Osteocyte (in vitro differentiated cells): ENCODE measurements at places on chromosomes 6 and 20. TPM values are rescaled to one million over a fixed set of nuclear protein-coding genes. Genes with fewer than 3 reads are reported as not detected.

DNA sequence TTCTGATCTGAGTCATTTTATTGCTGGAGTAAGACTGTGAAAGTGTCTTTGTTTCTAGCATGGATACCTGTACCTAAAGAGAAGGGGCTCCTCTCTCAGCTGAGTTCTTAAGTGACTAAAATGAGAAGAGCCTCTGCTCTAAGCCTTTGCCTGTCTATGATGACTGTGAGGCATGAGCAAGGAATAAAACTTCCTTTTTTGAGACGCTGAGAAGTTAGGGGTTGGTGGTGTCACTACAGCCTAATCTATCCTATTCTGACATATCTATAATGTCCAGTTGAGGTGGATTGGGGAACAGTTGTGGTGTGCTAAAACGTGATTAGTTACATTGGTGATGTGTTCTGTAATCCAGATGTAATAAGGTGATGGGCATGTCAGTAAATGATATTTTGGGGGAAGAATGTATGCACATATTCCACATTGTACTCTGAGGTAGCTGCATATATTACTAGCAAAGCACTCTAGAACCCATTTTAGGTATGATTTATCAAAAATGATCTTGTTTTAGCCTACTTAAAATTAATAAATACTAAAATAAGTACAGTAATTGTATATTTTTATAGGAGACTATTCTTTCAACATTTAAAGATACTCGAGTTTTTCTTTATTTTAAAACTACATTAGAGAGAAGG lies 18.1 kb downstream of the ADGRB3 start:
- DNase-seq: no peak
- H3K4me3 ChIP-seq: no peak overlapping the region
- H3K27ac ChIP-seq: no peak overlapping the region
- H3K36me3 ChIP-seq: peaks cover 3% of the 10 kb centered on the region
- H3K4me1 ChIP-seq: peaks cover 27% of the 10 kb centered on the region

DNA sequence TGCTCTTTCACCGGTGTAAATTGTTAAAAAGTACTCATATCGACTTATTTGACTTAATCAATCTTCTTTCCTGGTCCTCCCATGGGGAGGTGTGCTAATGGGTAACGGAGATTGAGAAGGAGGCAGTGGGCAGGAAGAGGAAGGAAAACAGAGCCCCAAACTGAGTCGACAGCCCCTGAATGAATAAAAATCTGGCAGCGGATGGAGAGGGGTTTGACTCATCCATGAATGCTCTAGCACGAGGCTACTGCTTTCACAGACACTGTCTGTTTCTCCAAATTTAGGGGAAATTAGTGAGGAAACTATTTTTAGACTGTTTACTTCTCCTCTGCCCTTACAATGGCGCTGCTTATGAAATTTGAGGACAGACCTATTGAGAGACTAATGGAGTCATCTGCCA lies 142.2 kb upstream of the ATXN1 start:
- H3K4me1 ChIP-seq: peaks cover 18% of the 10 kb centered on the region
- no peak overlapping the region for H3K4me3 ChIP-seq
- no peak for DNase-seq
- no peaks in the 10 kb centered on the region for H3K36me3 ChIP-seq
- H3K27ac ChIP-seq: no peak overlapping the region
- peaks cover 4% of the 10 kb centered on the region for H3K27me3 ChIP-seq

GMDS gene
- total RNA-seq: 30.7 and 30.9 TPM in 2 replicates

DNA sequence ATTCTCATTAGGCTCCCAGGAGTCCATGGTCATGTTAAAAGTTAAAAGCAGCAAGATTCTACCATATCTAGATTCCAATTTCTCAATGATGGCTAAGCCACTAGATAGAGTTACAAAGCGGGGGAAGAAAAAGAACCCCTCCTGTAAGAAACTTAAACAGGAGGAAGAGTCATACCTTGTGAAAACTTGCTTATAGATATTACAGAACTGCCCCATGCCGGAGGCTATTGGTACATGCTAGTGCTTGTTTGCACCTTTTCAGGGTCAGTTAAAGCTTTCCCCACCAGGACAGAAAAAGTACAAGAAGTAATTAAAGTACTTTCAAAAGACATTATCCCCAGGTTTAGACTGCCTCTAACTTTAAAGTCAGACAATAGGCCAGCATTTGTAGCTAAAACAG lies 15.5 kb upstream of the GSTA3 start:
- H3K27me3 ChIP-seq: no peaks in the 10 kb centered on the region
- peaks cover 6% of the 10 kb centered on the region for H3K4me1 ChIP-seq
- H3K27ac ChIP-seq: no peak overlapping the region

DNA sequence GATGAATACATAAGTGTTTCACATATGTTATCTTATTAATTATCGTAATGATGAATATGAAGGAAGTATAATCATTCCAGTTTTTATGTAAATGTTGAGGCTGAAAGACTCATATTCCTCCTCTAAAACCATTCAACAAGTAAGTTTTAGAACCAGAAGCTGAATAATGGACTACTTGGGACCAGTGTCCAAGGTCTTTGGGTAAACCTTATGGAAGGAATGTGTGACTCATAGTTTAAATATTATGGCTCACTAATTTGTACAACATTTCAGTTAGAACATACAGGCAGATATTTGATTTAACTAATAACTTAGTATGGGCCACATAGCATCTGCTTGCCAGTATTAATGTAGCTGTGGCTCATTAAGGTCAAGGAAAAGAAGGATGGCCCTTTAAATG lies 209.6 kb downstream of the TFAP2B start:
- H3K27me3 ChIP-seq: no peaks in the 10 kb centered on the region
- no peak overlapping the region for H3K4me3 ChIP-seq
- DNase-seq: no peak
- peak overlapping the region; percentile 77 for H3K27ac ChIP-seq

- H3K36me3 ChIP-seq: no peaks in the 10 kb centered on the region
- H3K27ac ChIP-seq: no peak overlapping the region
- H3K4me1 ChIP-seq: no peaks in the 10 kb centered on the region
These were observed 323.3 kb upstream of the NT5E start for GRCh38 chr6:85126485-85127167.

GRCh38 chr6:95091823-95092436 lies 485.4 kb upstream of the MANEA start:
- peaks cover 21% of the 10 kb centered on the region for H3K27me3 ChIP-seq
- no peaks in the 10 kb centered on the region for H3K36me3 ChIP-seq
- no peak for DNase-seq
- no peak overlapping the region for H3K4me3 ChIP-seq
- peaks cover 11% of the 10 kb centered on the region for H3K4me1 ChIP-seq

- no peak for DNase-seq
- peaks cover 2% of the 10 kb centered on the region for H3K36me3 ChIP-seq
- H3K4me1 ChIP-seq: peaks cover 58% of the 10 kb centered on the region
- H3K27ac ChIP-seq: peak overlapping the region; percentile 45
- no peak overlapping the region for H3K4me3 ChIP-seq
- no peaks in the 10 kb centered on the region for H3K27me3 ChIP-seq
These were observed 42.2 kb upstream of the STXBP5 start for GRCh38 chr6:147161974-147162495.

DNA sequence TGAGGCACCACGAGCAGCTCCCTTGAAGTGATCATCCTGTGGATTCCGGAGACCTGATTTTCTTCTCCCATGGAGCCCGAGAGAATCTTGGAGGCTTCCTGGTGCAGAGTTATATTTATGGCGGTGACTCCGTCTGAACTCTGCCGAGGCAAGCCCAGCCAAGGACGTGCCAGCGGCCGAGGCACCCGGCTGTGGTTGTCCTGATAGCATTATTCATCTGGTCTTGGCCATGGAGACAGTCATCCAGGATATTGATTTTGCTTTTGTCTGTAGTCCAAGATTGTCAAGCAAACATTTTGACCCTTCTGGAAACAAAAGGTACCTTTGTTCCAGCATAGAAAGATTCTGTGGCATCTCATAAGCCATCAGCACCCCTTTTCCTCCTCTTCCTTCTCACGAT lies 163.3 kb downstream of the SCML4 start:
- DNase-seq: no peak
- H3K27me3 ChIP-seq: peaks cover 2% of the 10 kb centered on the region
- H3K27ac ChIP-seq: no peak overlapping the region
- no peak overlapping the region for H3K4me3 ChIP-seq
- H3K4me1 ChIP-seq: peaks cover 72% of the 10 kb centered on the region

HRH3 gene
- not detected in 2 replicates for total RNA-seq

CDKN1A gene
- 161 and 201 TPM in 2 replicates for total RNA-seq

PPP2R5D gene
- total RNA-seq: 44.3 and 46.1 TPM in 2 replicates

DNA sequence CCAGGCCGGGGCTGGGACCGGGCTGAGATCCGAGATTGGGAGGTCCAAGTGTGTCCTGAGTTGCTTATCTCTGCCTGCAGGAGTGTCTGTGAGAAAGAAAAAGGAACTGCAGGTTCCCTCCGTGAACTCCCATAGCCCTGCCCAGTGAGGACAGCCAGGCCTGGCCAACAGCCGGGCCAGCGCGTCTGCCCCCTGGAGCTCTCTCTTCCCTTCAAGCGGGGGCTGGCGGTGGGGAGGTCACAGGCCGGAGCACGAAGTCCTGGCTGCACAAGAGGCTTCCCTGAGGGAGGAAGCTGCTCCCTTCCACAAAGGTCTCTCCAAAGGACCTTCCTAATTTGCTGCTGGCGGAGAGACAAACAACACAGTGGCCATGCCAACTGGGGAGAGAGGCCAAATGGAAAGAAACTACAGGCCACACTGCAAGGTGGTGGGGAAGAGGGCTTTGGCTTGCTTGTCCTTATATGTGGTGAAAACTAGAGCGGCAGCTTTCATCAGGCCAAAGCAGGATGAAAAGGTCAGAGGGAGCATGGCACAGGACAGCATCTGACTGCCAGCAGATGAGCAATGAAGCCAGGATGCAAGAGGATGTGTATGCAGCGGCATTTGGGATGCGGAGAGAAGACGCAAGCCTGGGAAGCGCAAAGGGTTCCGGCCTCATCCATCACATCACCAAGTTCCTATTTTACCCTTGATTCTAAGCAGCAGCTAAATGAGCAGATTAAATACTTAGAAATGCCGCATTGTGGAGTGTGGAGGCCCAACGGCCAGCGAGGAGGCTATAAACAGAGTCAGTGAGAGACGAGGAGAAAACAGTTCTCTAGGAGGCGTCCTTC lies 260.0 kb downstream of the ERMARD start:
- H3K4me1 ChIP-seq: no peaks in the 10 kb centered on the region
- H3K36me3 ChIP-seq: no peaks in the 10 kb centered on the region
- H3K27me3 ChIP-seq: peaks cover 4% of the 10 kb centered on the region
- no peak overlapping the region for H3K27ac ChIP-seq
- H3K4me3 ChIP-seq: no peak overlapping the region
- no peak for DNase-seq

DNA sequence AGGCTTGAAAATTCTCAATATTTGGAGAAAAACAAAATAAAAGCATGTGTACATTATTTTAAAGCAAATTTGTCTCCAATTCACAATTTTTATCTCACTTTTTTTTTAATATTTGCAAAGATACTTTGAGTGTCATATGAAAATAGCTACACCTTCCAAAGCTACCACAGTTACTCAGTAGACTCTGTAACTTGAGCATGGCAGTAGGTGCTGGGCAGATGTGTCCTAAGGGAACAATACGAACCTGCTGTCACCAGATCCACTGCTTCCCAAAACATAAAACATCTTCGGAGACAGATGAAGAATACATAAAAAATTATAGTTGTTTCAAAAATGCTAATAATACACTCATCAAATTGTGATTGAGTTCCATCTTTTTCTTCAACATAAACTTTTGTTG lies 10.6 kb downstream of the WDR27 start:
- no peaks in the 10 kb centered on the region for H3K27me3 ChIP-seq
- H3K4me3 ChIP-seq: no peak overlapping the region
- H3K4me1 ChIP-seq: peaks cover 2% of the 10 kb centered on the region
- peaks cover 28% of the 10 kb centered on the region for H3K36me3 ChIP-seq

DNA sequence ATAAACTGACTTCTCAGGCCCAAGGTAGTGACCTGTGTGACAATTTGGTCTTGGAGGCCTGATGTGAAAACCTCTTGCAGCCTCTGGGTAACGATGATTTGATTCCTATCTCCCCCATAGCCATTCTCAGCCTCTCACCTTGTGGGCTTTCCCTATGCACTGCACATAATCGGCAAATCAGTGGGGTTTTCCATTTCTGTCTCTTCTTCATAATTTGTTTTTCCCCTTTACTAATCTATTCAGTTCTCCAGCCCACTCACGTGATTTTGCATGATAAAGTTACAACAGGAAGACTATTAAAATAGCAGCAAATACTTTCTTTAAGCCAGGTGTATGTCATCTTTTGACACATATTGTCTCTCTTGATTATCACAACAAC lies 893.7 kb downstream of the TFAP2A start:
- H3K27me3 ChIP-seq: no peaks in the 10 kb centered on the region
- H3K4me3 ChIP-seq: no peak overlapping the region
- DNase-seq: no peak
- H3K4me1 ChIP-seq: peaks cover 35% of the 10 kb centered on the region
- peak overlapping the region; percentile 84 for H3K27ac ChIP-seq

DNA sequence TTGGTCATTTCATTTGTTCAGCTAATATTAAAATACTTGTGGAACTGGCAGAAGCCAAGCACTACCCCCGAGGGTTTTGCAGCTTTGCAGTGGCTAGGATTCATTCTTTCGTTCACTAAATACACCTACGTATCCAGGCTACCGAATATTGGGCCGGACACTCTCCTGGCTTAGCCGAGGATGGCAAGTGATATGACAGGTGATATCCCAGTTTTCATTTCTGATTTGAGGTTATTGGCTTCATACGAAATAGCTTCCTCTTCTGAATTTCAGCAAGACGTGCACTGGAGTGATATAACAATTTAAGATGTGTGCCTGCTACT lies 536 bp upstream of the MTFR2 start:
- peak overlapping the region; percentile 88 for H3K4me3 ChIP-seq
- H3K4me1 ChIP-seq: peaks cover 28% of the 10 kb centered on the region
- no peak for DNase-seq
- H3K36me3 ChIP-seq: no peaks in the 10 kb centered on the region

ARHGAP40 gene
- total RNA-seq: not detected in 2 replicates

DNA sequence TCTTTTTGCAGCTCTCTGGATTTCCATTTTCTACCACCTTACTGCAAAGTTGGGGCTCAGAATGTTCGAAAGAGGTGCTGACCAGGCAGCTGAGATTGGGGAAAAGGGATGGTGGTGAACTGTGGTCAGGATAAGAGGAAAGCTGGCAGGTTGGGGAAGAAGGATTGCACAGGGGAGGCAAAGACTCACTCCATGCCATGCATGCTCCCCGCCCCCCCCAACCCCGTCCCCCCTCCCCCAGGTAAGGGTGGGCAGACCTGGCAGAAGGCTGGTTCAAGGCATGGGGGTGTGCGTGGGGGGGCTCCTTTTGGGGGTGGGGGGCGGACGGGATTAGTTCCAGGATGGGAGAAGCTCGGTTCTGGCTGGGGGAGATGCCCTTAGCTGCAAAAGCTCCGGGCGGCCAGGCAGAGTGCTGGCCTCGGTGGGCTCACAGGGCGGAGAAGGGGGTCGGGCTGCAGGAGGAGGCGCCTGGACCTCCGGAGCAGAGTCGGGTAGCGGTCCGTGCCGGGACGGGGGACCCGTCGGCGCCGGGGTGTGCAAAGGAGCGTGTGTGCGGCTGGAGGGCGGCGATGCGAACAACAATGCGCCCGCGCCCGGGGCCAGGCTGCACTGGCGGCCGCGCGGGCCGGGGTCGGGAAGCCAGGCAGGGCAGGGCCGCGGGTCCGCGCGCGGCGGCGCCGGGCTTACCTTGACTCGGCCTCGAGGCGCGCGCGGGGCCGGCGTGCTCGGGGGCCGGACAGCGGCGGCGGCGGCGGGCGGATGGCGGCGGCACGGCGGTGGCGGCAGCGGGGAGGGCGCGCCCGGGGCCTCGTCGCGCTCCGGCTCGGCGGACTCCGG lies 880 bp downstream of the ADNP start:
- H3K4me1 ChIP-seq: peaks cover 43% of the 10 kb centered on the region
- H3K27me3 ChIP-seq: no peaks in the 10 kb centered on the region
- peak overlapping the region; percentile 85 for H3K27ac ChIP-seq
- H3K36me3 ChIP-seq: peaks cover 30% of the 10 kb centered on the region
